D721Med (cell line): ENCODE measurements at places on chromosomes 1 and 21.

DNA sequence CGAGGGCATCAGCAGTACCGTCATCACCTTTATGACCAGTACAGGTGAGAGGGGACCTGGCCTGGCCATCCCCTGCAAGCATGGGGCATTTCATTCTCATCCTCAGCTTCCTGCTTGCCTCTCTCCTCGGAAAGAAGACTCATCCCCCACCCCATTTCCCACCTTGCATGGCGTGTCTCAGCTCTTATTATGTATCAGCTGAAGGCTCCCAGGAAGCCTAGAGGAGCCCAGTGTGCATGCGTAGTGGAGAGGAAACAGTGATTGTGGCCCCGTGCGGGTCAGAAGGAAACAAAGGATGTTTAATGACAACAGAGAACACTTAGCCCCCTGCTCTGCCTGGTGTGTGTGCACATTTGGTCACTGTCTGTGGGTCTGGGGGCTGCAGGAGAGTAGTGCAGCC, 40.3 kb upstream of the CNTN2 start:
- DNase-seq, result no peak

DNA sequence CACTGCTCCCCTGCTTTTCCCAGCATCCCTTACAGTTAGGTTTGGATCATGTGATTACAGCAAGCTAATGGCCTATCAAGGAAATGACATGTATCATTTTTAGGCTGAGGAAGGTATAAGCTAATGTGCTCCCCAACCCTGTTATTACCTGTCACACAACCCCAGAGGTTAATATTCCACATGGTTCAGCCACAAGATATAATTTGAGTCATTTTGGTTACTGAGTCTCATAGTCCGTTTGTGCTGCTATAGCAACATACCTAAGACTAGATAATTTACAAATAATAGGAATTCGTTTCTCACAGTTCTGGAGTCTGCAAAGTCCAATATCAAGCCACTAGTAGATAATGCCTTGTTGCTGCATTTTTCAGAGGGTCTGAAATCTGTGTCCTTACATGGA, 29.1 kb upstream of the SLC16A1 start:
- DNase-seq, result no peak

GRCh38 chr1:160522622-160523345, at the start of gene SLAMF6:
SLAMF6 (minus strand) TSS chr1:160523255; CDS start chr1:160523192, 63 bp downstream.
- no peak for DNase-seq

DNA sequence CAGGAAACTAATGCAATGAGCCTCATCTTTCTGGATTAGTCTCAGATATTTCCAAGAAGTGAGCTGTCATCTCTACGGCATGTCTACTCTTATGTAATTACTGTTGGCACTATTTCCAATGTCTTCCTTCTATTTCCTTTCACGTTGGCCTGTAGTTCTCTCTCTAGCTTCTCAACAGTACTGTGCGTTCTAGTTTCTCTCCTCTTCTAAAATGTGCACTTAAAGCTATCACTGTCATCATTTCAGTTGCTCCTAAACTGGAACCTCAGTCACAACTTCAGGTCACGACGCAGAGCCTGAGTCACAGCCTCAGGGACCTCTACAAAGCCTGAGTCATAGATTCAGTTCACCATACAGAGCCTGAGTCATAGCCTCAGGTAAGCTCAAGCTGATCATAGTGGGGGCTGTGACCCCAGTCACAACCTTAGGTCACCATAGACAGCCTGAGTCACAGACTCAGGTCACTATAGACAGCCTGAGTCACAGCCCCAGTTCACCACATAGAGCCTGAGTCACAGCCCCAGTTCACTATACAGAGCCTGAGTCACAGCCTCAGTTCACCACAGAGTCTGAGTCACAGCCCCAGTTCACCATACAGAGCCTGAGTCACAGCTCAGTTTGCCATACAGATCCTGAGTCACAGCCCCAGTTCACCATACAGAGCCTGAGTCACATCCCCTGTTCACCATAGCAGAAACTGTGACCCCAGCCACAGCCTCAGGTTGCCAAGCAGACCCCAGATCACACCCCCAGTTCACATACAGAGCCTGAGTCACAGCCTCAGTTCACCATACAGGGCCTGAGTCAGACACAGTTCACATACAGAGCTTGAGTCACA, 13.0 kb downstream of the WNT9A start:
- DNase-seq, result no peak

GRCh38 chr1:90919900-90920299, 101.9 kb downstream of the ZNF644 start:
- no peak for DNase-seq

DNA sequence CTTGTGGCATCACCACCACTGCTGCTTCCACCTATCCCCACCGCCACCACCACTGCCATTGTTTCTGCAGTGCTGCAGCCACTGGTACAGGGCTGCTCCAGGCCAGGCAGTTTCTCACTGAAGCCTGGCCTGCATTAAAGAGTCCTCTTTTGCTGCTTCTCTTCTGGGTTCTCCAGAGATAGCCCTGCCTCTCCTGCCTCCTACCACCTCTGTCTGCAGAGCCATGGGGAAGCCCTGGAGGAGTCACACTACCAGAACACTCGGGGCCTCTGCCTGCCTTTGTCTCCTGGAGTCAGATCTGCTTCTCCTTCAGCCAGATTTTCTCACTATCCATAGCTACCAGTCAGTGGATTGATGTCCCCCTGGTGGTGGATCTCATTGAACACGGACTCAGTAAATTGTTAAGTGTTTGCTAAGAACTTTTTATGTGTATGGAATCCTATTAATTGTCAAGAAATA, 37.7 kb upstream of the DDAH1 start:
- no peak for DNase-seq

DNA sequence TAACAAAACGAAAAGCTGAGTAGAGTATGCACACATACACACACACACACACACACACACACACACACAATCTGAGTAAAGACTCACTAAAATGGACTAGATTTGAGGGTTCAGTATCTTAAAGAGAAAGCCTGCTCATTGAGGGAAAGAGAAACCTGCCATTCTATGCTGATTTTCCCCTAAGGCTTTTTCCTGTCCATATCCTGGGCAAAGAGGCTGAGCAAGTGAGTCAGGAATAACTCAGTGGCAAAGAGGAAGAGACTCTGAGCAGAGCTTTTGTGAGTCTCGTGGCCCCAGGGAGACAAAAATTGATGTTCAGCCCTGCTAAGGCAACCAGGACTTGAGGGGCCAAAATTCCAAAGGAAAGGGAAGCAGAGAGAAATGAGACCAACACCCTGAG, 37.3 kb upstream of the RUNX1 start:
- DNase-seq, result no peak

DNA sequence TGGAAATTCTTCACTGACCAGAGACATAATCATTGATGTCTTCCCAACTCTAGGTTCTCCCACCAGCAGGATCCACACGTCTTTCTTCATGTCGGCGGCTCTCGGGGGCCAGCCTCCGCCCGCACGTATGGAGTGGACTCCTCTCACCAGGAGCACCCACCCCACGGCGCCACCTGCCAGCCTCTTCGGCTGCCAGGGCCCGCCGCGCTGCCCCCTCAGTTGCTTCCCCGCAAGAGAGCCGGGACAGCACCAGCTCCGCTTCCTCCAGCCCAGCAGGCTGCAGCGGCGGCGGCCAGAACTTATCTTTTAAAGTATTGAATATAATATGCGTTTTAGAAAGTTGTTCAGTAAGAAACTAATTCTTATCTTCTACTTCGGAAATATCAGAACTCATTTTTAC, 273.5 kb downstream of the LIPI start:
- no peak for DNase-seq

DNA sequence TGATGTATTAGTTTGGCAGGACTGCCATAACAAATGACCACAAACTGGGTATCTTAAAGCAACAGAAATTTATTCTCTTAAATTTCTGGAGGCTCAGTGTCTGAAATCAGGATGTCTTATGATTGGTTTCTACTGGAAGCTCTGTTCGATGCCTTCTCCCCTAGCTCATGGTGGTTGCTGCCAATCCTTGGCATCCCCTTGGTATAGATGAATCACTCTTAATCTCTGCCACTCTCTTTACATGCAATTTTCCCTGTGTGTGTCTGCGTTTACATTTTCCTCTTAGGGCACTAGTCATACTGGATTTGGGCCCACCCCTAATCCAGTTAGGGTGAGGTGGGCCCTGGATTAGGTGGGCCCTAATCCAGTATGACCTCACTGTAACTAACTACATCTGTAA, 54.7 kb upstream of the MPC2 start:
- DNase-seq, result no peak

- no peak for DNase-seq
Observed at GRCh38 chr1:178330153-178330552, 166.6 kb downstream of the CLEC20A start.

GRCh38 chr1:41484402-41485241, at the start of gene EDN2:
EDN2 (minus strand) TSS chr1:41484683; CDS start chr1:41484601, 82 bp downstream.
- no peak for DNase-seq

- no peak for DNase-seq
Observed at GRCh38 chr1:204331275-204331674, 28.5 kb downstream of the PLEKHA6 start.

- DNase-seq, result no peak
Observed at GRCh38 chr1:28602536-28603439, 10.7 kb downstream of the RAB42 start.

- DNase-seq, result no peak
Observed at GRCh38 chr1:156283521-156283920, 604 bp upstream of the TMEM79 start.

DNA sequence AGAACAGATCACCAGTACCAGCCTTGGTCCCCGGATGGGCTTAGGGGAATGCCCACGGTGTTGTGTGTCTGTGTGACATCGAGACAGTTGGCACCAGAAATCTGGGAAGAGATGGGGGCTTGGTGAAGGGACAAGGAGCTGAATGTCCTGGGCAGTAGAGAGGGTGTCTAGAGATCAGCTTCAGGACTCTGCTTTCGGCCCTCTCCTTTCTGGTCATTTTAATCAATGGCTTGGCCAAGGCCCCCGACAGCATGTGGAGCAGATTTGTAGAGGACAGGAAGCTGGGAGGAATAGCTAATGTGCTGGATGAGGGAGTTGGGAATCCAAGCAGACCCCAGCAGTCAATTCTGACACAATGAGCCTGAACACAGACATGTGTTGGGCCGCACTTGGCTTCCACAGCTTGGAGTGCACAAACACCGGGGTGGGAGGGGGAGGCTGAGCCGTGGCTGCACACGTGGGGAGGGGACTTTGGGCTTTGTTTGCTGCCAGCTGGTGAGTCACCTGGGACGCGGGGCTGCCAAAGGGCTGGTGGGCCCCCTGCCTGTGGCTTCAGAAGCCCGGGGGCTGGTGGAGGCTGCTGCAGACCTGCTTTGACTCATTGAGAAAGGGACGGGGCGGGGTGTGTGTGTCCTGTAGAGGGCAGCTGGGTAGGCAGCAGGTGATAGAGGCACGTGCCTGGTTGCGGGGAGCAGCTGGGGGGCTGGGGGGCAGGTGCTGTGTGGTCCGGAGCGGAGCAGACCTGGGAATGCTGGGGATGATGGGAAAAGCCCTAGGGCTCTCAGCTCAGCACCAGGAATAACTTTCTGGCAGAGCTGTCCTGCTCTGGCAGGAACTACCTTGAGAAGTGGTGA, 20.9 kb downstream of the SLC1A7 start:
- DNase-seq, result no peak

- no peak for DNase-seq
Observed at GRCh38 chr1:85448358-85448757, 16.6 kb downstream of the DDAH1 start.

GRCh38 chr1:93317207-93317606, 28.5 kb upstream of the DR1 start:
- no peak for DNase-seq

DNA sequence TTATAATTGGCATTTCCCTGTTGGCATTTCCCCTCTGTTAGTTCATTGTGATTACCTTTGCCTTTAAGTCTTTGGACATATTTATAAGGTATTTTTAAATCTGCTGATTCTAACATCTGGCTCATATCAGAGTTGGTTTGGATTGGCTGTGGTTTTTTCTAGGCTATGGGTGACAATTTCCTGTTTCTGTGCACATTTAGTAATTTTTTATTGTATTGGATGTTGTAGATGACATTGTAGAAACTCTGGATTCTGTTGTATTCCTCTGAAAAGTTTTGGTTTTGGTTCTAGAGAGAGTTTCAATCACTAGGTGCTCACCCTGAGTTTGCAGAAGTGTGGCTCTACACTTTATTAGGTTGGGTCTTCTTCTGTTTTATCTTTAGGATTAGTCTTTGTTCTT, 110.1 kb upstream of the ARHGEF16 start:
- no peak for DNase-seq
